ENCODE measurements at places on chromosomes 6 and 20. TPM values are rescaled to one million over a fixed set of nuclear protein-coding genes. Genes with fewer than 3 reads are reported as not detected.

MAP3K4 gene
- 49.7 TPM for total RNA-seq

LPA gene
- total RNA-seq, result not detected

GRCh38 chr20:37219751-37220668 lies 40.7 kb upstream of the MROH8 start:
- no peak for DNase-seq

- DNase-seq, result no peak
These were observed 140.8 kb downstream of the ALDH8A1 start for GRCh38 chr6:134809130-134809529.

DNA sequence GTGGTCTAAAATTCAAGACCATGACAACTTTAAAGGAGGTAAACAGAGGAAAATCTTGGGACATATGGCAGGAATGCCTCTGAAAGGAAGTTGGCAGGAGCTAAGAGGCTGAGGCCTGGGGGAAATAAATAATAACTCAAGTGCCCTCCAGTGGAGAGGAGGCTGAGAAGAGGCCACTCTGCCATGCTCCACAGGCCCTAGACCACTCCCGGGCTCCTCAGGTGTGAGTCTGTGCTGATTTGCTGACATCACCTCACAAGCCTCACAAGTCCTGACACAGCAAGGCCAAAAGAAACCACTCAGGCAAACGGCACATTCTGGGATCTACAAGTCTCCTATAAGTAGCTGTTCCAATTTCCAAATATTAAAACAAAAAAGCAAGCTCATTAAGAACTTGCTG lies 91.0 kb upstream of the RIPOR2 start:
- DNase-seq, result no peak

DNA sequence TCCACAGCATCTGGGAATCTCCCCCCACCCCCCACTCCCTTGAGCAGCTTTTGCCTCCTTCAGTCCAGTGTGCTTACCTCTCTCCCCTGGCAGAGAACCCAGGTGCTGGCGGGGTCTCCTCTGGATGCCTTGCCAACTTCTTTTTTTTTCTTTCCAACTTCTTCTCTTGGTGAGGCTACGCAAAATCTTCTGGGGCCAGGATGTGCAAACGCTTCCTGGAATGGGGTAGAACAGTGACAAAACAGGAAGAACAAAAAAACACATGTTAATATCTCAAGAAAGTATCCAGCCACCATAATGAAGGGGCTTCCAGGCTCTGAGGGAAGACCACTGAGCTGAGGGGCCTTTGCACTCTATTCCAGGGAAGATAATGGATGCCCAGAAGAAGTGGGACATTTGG lies 53.9 kb upstream of the DDR1 start:
- DNase-seq, result no peak

GRCh38 chr20:22070610-22071058 lies 365.2 kb downstream of the PAX1 start:
- DNase-seq, result peak; percentile 32

Measured in Daoy (cell line).